Right ventricle myocardium superior (tissue), 1 donor: ENCODE measurements at places on chromosomes 16 and 17.

GRCh38 chr16:5837007-5837670, 739.5 kb upstream of the EEF2KMT start:
- no peak for DNase-seq

- DNase-seq = no peak
Measured at GRCh38 chr17:72471296-72471695, 350.5 kb downstream of the SOX9 start.

GRCh38 chr17:82884341-82884969, 44.6 kb upstream of the ZNF750 start:
- DNase-seq = peak; percentile 56

DNA sequence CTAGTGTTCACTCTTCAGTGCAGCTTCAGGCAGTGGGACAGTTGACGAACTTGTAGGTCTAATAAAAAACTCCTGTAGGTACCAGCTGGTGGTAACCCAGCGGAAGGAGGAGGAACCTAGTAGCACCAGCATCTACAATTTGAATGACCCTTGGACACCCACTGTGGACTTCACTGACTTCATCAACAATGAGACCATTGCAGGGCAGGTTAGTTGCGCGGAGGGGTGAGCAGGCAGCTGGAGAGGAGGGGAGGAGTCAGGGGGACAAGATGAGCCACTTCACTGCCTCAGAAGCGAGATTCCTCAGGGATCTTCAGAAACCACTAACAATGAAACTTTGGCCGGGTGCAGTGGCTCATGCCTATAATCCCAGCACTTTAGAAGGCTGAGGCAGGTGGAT, 22.3 kb downstream of the AOC3 start:
- DNase-seq = no peak

- no peak for DNase-seq
Measured at GRCh38 chr16:81515281-81515680, 70.7 kb downstream of the CMIP start.

DNA sequence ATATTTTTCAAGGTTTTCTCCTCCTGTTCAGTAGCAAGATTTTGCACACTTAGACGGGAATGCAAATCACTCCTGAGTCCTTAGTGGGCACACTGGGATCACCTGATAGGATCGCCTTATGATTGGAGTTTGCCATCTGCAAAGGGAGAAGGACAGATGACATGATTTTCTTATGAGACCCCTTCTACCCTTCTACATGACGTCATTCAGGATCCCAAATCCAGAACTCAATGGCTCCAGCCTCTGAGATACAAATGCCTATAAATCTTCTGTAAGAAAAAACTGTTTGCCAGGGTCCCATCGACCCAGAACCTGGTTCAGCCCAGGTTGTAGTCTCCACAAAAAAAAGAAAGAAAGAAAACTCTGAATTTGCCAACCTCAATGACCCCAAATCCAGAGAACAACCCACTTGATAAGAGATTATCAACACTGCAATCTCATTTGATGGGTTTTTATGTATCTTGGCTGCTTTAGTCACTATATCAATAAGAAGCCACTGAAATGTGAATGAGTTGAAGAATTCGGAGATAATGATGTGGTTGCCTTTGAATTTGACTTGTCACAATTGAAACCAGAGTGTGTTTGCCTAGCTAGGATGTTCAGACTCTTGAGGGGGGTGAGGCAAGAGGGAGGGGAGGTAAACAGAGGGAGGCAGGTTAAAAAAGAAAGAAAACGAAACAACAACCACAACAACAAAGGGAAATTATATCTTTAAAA, 6.7 kb downstream of the ZNF423 start:
- DNase-seq = no peak

DNA sequence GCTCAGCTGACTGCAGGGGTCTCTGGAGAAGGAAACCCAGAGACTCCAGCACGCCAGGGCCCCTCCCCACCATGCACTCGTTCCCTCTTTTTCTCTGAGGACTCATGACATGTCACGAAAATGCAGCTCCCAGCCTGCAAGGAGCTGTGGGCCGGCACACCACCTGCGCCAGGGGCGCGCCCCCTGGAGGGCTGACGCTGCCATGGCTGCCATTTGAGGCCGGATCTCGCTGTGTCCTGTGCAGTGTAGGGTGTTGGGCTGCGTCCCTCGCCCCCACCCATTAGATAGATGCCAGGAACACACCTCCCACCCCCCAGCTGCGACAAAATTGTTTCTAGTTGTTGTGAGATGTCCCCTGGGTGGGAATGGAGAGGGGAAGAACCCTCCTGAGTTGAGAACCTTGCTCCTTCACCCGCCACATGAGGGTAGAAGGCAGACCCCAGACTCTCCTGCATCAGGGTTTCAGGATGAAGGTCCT, 8.2 kb downstream of the SYNGR2 start:
- peak; percentile 88 for DNase-seq

GRCh38 chr17:51056813-51057510, 63.7 kb downstream of the SPAG9 start:
- DNase-seq = no peak

DNA sequence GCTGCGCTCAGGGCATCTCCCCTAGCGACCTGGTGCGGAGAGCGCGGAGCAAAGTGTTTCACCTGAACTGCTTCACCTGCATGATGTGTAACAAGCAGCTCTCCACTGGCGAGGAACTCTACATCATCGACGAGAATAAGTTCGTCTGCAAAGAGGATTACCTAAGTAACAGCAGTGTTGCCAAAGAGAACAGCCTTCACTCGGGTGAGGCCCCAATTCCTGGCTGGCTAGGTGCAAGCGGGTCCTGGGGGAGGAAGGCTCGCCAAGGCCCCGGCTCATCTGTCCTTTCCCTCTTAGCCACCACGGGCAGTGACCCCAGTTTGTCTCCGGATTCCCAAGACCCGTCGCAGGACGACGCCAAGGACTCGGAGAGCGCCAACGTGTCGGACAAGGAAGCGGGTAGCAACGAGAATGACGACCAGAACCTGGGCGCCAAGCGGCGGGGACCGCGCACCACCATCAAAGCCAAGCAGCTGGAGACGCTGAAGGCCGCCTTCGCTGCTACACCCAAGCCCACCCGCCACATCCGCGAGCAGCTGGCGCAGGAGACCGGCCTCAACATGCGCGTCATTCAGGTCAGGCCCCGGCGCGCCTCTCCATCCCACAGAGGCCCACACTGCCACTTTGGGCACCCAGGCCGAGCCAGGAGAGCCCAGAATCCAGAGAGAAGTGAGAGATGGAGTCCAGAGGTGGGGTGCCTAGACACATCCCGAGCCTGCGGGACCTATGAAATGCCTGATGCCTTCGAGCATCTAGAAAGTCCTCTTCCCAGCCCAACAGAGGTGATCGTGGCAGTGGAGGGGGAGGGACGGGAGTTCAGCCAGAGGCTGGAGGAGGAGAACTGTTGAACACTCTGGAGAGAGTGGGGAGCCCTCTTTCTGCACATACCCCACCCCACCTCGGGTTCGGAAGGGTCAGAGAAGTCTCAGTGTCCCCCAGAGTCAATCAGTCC, 3.3 kb downstream of the LHX1 start:
- no peak for DNase-seq

GRCh38 chr17:47660064-47660492, 10.4 kb downstream of the KPNB1 start:
- DNase-seq = no peak

DNA sequence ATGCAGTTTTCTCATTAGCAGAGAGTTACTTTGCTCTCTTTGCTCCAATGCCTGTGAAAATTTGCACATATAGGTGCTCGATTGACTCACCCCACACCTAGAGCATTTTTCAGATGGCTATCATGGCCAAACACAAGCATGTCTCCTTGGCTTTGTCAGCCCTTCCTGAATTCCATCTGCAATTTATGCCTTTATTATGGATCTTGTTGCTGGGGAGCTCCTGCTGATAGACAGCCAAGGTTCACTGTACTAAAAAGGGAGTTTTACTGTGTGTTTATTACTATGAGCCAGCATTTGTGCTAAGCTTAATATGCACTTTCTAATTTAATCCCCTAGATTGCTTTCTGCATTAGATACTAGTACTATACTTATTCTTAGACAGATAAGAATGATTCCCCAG, 93.3 kb downstream of the TOX3 start:
- no peak for DNase-seq

- no peak for DNase-seq
Measured at GRCh38 chr16:55981557-55981956, 106.4 kb upstream of the CES5A start.

DNA sequence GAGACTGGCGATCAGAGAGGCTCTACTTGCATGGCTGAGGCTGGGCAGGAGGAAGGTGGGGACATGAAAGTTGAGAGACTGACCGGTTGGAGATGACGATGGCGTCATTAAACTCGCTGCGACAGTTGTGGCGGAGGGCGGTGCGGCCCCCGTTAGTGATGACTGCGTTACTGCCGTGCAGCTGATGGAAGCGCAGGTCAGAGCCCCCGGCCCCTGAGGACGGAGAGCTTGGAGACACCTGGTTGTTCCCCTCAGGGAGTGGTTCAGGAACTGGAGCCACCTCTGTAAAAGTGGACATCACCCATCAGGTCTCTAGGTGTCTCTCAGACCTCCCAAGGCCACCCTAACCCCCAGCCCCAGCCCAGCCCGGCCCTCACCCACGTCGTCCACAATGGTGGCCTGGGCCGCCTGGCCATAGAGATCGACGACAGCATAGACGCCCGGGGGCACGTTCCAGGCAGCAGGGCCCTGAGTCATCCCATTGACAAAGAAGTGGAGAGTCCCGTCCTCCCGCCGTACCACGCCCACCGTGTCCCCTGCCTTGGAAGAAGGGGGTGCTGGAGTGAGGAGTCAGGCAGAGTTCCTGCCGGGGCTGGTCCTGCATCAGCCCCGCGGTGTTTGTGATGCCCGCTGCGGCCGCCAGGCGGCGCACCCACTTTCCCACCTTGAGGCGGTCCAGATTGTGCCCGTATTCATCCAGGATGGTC, 5.3 kb downstream of the NEURL4 start:
- peak; percentile 72 for DNase-seq
